Skin of body (tissue), 3 donors: ENCODE measurements at places on chromosomes 16 and 17. TPM values are rescaled to one million over a fixed set of nuclear protein-coding genes. Genes with fewer than 3 reads are reported as not detected.

Gene C16orf86
- 1.8 TPM for total RNA-seq

Gene RBFOX1
- 4.8 TPM for total RNA-seq

DNA sequence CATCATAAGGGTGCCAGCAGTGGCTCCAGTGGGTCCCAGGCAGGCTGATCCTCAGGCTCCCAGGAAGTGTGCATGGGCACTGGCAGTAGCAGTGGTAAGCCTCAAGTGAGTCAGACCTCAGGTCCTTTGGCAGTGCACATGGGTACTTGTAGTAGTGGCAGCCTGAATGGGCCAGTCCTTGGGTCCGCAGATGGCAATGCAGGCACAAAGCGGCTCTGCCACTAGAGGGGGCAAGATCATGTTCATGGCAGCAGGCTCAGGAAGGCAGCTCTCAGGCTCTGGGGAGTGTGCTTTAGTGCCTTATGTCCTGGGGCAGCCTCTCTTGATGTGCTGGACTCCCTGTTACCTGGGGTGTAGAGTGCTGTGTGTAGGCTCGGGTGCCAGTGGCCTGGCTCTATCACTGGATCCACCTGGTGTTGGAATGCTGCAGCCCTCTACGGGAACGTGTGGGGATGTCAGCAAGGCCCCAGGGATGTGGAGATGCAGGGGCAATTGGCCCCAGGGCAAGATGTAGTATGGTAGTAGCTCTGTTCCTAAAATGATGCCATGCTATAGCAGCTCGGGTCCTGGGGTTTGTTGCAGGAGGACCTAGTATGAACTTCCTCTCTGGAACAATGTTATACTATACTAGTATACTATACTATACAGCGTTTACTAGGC is 11.0 kb downstream of the ACSM3 start:
- no peak for DNase-seq

- peak; percentile 42 for DNase-seq
These were observed 21.5 kb upstream of the CCL5 start for GRCh38 chr17:35901631-35902175.

DNA sequence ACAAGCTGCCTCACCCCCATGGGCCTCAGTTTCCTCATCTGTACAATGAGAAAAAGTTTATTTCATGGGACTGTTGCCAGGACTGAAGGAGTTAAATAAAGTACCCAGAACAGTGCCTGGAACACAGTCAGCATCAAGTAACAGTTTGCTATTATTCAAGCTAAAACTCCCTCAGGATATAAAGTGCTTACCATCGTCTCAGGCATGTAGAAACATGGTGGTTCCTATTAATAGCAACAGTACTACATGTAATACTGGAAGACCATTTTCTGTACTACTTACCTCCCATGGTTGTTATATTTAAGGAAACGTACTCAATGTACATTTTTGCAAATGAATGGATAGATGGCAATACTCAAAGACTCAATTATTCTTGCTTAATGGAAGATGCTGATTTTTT is 93.4 kb downstream of the NCOR1 start:
- DNase-seq = no peak

DNA sequence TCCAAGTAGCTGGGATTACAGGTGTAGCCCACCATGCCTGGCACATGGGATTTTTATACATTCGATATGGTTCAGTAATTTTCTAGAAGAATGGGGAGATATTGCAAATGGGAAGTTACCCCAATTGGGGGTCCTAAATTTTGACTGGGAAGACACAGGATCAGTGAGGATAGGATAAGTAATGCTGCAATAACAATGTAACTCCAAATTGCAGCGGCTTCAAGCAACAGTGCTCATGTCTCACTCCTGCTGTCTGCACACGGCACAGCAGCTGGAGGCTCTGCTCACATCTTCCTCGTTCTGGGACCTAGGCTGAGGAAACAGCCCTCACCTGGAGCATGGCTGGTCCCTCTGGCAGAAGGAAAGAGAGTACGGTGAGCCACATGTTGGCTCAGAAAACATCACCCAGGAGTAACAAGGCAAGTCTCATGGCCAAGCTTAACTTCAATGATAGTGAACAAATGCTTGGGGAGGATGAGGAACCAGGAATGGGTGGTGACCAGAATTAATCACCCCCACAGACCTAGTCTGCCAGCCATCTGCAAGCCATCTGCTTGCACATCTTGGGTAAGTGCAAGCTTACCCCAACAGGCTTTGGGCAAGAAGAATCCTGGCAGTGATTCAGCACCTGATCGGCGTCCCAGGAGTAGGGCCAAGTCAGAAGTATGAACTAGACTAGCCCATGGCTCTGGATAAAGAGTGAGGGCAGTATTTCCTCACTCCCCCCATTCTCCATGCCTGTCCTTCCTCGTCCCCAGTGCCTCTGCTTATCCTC is 229.2 kb downstream of the COPRS start:
- no peak for DNase-seq

DNA sequence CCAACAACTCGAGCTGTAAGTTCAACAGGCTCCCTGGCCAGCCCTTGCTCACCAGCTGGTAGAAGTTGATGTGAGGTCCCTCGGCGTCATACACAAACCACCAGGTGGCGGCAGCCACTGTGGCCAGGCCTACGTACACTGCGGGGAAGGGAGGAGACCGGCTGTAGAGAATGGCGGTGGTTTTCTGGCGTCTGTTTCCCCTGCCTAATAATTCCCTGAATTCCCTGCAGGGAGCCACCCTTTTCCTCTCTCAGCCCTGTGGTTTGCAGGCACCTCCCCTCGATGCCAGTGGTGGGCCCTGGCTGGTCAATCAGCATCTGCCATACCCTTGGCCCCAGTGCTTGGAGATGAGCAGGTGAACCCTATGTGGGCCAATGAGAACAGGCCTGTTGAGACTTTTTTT is 18.9 kb upstream of the P2RX1 start:
- peak; percentile 20 for DNase-seq

DNA sequence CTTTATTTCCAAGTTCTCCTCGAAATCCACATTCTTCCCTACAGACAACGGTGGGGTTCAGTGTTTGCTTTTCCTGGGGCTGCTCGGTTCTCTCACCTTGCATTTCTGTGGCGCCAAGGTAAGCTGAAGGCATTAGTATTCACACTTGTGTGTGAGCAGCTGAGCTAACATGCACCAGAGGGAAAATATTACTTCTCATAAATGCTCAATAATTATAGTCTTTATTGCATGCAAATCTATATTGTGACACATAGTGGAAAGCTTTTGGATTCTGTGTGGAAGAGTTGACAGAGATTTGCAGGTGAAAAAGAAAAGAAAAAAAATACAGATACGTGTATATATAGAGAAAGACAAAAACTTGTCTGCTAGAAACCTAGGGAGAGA is 411.8 kb downstream of the MAF start:
- no peak for DNase-seq

Gene SLC6A4
- total RNA-seq = 1.8 TPM

DNA sequence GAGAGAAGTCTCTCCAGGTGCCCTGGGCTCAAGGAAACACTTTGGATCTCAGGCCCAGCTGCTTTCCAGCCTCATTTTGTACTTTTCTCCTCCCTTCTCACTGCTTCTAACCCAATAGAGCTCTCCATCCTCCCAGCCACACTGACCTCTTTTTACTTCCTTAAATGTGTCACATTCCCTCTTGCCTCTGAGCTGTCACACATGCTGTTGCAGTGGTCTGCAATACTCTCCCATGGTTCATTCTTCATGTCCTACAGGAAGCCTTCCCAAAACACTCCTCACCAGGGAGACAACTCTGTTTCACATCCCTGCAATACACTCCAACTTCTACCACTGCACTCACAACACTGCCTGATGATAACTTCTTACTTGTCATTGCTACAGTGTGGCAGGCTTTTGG is 242.1 kb upstream of the DYNLRB2 start:
- DNase-seq = no peak

- DNase-seq = no peak
These were observed 7.8 kb downstream of the NTN1 start for GRCh38 chr17:9028988-9029570.
